Stimulated activated CD8-positive, alpha-beta memory T cell treated with anti-CD3 and anti-CD28 coated beads, Interleukin-4, amount 100 ng/mL, for 1 hour (primary cell): ENCODE measurements at places on chromosomes 2 and 18.

- no peak for DNase-seq
These were observed 19.1 kb downstream of the TRAK2 start for GRCh38 chr2:201432038-201432620.

GRCh38 chr2:68879296-68879695 lies 8.1 kb upstream of the BMP10 start:
- DNase-seq, result no peak

- no peak for DNase-seq
These were observed 751.4 kb upstream of the HS6ST1 start for GRCh38 chr2:129069875-129070594.

- no peak for DNase-seq
These were observed 36.8 kb upstream of the ATP8B1 start for GRCh38 chr18:57839942-57840381.

GRCh38 chr2:8132879-8133278 lies 549.0 kb upstream of the ID2 start:
- DNase-seq, result no peak

DNA sequence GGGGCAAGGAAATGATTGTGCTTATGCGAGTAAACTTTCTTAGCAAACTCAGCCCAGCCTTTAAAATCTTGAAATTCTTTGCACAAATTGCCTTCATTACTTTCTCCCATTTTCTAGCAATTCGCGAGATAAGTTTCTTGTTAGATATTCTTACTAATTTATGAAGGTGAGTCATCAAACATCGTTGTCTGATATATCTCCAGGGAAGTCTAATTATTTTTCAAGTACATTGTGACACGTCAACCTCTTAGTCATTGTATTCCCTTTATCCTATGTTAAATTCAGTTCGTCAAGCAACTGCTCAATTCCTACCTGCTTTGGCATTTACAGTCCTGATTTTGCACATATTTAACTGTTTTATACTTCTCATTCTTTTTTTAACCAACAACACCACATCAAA lies 854.5 kb upstream of the CRIM1 start:
- DNase-seq, result no peak

DNA sequence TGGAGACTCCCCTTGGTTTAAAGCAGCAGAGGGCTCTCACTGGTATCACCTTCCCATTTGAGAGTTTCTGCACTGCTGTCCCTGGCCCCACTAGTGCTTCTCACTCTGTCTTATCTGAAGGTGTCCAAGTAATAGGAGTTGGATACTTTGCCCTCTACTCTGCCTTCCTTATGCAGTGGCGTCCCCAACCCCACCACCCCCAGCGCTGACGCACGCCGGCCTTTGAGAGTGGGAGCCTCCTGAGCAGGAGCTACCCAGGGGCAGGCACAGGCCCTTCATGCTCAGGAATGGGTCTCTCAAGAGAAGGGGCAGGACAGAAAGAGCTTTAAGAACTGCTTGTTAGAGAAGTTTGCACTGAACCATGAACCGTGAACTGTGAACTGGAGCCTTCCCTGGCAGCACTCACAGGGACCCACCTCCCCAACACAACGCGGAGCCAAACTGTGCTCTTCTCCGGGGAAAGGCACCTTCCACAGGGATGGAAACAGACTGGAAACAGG lies 3.3 kb downstream of the CIB4 start:
- DNase-seq, result no peak

DNA sequence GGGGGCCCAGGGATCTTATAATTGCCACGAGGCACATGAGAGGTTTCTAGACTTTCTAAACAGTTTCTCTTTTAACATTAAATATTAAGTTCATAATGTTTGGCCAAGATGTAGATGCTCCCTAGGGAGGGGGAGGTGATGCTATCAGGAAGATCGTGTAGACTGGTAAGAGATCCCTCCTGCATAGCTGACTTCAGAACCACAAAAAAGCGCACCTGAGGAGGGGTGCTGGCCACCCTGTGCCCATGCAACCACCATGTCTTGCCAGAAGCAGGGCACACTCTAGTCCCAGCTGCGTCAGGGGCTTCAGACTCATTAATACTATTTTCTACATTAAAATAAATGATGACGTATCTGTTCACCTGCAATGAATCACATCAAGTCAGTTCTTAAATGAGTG lies 103.4 kb upstream of the SLC35G4 start:
- DNase-seq, result no peak

GRCh38 chr18:22282311-22283115 lies 113.1 kb downstream of the GATA6 start:
- no peak for DNase-seq

- no peak for DNase-seq
These were observed 46.6 kb downstream of the CDK15 start for GRCh38 chr2:201852878-201853415.
